ENCODE measurements at places on chromosomes 11 and 22. TPM values are rescaled to one million over a fixed set of nuclear protein-coding genes. Genes with fewer than 3 reads are reported as not detected.

GRCh38 chr11:83661491-83662350 lies 375.6 kb upstream of the CCDC90B start:
- H3K4me3 ChIP-seq: no peak overlapping the region
- no peak overlapping the region for H3K27ac ChIP-seq
- no peaks in the 10 kb centered on the region for H3K27me3 ChIP-seq
- DNase-seq: no peak
- H3K36me3 ChIP-seq: no peaks in the 10 kb centered on the region
- H3K4me1 ChIP-seq: no peaks in the 10 kb centered on the region

DNA sequence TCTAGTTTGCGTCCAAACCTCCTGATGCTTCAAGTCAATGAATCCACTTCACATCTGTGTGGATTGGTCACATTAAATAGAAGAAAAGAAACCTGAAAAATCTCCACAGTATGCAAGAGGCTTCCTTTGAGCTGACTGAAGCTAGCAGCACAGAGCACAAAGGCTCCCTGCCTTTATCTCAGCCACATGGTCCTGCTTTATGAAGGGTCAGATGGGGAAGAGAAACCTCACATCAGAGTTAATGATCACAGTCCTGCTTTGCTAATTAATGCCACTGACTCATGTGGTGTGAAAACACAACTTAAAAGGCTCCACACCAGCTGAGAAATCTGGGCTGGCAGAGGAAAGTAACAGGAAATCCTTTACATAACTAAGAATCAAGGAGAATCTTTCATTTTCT lies 1291.0 kb downstream of the LRRC4C start:
- H3K27me3 ChIP-seq: no peaks in the 10 kb centered on the region
- H3K4me1 ChIP-seq: no peaks in the 10 kb centered on the region
- H3K27ac ChIP-seq: no peak overlapping the region
- no peak for DNase-seq
- H3K36me3 ChIP-seq: no peaks in the 10 kb centered on the region
- H3K4me3 ChIP-seq: no peak overlapping the region

Gene LMNTD2
- total RNA-seq: 1.1 TPM

DNA sequence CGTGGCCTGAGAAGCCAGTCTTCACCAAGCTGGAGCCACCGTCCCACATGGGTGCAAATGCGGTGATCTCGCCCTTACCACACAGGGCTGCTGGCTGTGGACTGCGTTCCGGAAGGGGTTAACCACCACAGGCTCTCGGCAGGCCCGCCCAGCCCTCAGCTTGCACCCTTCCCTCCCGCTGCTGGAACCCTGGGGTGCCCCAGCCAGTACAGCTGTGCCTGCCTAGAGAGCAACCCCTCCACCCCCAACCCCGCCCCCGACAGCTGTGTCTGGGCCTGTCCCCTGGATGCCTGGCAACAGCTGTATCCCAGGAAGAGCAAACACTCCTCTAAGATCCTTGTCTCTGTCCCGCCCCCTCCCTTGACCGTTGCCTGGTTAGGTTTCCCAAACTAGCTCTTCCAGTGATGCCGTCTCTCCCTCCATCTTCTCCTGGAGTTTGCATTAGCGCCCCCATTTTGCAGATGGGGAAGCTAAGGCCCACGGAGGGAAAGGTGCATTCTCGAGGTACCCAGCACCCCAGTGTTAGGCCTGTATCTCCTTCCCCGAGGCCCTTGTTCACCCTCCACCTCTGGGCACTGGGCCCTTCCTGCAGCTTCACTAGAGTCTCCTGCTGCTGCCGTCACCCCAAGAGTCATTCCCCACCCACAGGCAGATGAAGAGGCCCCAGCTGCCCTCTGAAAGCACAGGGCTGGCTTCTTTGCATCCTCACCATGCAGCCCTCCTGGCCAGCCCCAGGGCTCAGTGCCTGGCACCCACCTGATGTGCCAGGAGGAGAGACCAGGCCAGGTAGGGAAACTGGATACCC lies 12.6 kb upstream of the COX8A start:
- H3K27me3 ChIP-seq: no peaks in the 10 kb centered on the region
- H3K4me1 ChIP-seq: no peaks in the 10 kb centered on the region
- peak; percentile 65 for DNase-seq
- no peak overlapping the region for H3K27ac ChIP-seq
- H3K4me3 ChIP-seq: no peak overlapping the region

Gene BTG4
- total RNA-seq: 0.05 TPM

- H3K4me1 ChIP-seq: peaks cover 2% of the 10 kb centered on the region
- H3K4me3 ChIP-seq: no peak overlapping the region
- peaks cover 2% of the 10 kb centered on the region for H3K36me3 ChIP-seq
- no peak overlapping the region for H3K27ac ChIP-seq
Measured at GRCh38 chr11:130118165-130118564, 41.4 kb upstream of the ST14 start.

GRCh38 chr11:93081694-93082093 lies 112.2 kb downstream of the MTNR1B start:
- H3K4me1 ChIP-seq: no peaks in the 10 kb centered on the region
- H3K27ac ChIP-seq: no peak overlapping the region
- no peak for DNase-seq
- H3K36me3 ChIP-seq: no peaks in the 10 kb centered on the region
- H3K4me3 ChIP-seq: no peak overlapping the region
- H3K27me3 ChIP-seq: no peaks in the 10 kb centered on the region

DNA sequence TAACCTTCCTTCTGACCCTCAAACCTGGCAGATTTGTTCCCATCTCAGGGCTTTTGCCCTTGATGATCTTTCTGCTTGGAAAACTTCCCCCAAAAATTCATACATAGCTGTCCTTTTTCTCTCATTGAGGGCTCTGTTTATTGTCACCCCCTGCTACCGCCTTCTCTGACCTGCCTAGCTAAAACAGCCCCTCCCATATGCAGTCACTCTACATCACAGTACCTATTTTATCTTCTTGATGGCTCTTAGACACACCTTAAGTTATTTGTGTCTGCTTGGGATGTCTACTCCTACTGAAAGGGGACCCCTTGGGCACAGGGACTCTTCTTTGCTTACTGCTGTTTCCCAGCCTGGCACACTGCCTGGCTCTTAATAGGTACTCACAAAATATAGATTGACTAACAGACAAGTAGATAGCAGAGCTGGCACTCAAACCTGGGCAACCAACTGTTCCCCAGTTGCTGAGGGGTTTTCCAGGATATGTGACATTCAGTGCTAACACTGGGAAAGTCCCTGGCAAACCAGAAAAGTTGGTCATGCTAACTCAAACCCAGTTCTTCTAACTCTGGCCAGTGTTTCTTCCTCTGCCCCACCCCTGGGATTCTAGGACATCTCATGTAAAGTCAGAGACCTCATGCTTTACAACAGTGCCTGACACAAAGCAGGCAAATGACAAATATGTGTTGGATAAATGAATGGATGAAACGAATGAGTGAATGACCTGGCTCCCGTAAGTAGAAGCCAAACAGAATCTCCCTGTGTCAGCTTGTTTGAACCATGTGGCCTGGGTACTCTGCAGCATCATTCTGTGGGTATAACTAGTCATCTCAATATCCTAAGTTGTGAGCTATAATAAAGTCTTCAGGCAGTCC lies 19.8 kb upstream of the FJX1 start:
- H3K36me3 ChIP-seq: no peaks in the 10 kb centered on the region
- peak overlapping the region; percentile 43 for H3K27ac ChIP-seq
- no peak overlapping the region for H3K4me3 ChIP-seq
- peaks cover 3% of the 10 kb centered on the region for H3K4me1 ChIP-seq
